ENCODE measurements at places on chromosomes 16 and 17. TPM values are rescaled to one million over a fixed set of nuclear protein-coding genes. Genes with fewer than 3 reads are reported as not detected.

- no peak for DNase-seq
Measured at GRCh38 chr16:87550495-87550961, 51.8 kb upstream of the JPH3 start.

GRCh38 chr16:79437764-79438751 lies 162.5 kb downstream of the MAF start:
- peak; percentile 18 for DNase-seq

DNA sequence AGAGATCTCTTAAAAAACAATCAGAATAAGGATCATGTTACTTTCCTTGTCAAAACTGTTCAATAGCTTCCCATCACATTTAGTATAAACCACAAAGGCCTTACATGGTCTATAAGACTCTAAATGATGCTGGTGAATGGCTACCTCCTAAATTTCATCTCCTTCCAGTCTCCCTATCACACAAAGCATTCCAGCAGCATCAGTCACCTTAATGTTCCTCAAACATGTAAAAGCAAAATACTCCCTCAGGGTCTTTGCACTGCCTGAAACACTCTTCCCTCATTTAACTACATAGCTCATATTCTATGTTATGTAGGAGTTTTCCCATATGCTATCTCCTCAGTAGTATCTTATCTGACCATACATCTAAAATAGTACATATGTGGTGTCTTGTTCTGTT lies 53.5 kb upstream of the INTS2 start:
- no peak for DNase-seq

- peak; percentile 39 for DNase-seq
Measured at GRCh38 chr17:59439262-59439661, 107.8 kb downstream of the YPEL2 start.

DNA sequence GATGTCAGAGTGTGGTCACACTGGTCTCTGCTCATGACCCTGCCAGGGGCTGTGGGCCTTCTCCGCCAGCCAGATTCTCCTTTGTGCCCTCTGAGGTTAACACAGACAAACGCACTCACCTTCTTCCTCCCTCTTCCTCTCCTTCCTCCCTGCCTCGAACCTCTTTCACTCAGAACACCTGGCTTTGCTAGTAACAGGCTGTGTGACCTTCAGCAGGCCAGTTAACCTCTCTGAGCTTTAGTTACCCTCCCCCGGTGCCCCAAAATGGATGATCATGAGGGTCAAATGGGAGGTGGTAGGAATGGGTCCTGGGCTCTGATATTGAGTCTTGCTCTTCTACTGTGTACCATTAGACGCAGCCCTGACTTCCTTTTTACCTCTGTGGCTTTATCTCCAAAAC lies 127.1 kb downstream of the OR1D5 start:
- DNase-seq: no peak

GRCh38 chr17:62818526-62818925 lies 10.4 kb upstream of the MARCHF10 start:
- no peak for DNase-seq

GRCh38 chr17:55965051-55965450 lies 188.2 kb upstream of the ANKFN1 start:
- DNase-seq: no peak

DNA sequence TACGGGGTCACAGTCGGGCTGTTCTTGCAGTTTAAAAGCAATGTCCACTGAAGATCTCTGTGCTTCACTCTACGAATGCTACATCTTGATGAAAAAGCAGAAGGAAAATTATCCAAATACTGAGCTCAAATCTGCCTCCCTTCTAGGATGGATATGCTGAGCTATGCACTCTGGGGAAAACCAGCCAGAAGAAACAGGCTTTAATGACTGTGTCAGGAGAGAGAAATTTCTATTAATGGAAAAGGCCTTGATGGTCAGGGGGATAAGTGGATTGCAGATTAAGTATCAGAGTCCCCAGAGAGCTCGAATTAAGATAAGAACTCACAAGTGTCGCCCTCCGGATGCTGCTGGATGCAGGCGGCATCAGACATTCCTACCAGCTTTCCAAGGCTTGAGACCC lies 39.6 kb upstream of the RCVRN start:
- no peak for DNase-seq

GRCh38 chr16:88856122-88856827 lies 472 bp downstream of the GALNS start:
- DNase-seq: no peak

GRCh38 chr16:4376893-4377572 lies 5.4 kb downstream of the VASN start:
- no peak for DNase-seq

GRCh38 chr16:65608455-65608854 lies 486.6 kb upstream of the CDH11 start:
- no peak for DNase-seq

DNA sequence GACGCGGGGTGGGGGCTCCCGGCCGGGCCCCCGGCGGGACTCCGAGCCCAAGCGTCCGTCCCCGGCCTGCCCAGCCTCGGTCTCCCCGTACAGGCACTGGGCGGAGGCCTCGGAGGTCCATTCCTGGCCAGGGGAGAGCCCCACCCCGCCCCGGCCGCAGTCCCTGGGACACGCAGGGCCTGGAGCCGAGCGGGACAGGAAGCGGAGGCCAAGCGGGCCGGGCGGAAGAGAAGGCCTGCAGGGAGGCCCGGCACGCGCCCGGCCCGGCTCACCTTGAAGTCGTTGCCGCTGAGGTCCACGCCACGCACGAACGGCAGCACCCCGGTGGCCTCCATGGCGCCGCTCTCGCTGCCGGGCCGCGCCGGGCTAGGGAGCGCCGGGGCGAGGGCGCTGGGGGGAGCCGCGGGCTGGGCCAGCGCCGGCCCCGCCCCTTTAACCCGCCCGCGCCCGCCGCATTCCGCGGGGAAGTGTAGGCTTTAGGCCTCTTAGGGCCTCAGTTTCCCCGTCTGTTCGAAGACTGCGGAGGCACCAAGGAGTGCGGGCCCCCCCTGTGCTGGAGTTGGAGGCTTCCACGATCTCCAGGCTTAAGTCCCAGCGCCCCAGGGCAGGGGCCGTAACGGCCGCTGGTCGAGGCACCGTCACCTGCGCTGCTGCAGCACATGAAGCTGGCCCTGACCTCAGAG lies at the start of gene FLII:
FLII (minus strand) TSS at position 383 of the 683 bp plus-strand sequence; CDS start at position 335, 48 bp downstream.
- peak; percentile 61 for DNase-seq

- no peak for DNase-seq
Measured at GRCh38 chr17:610276-610675, 104.4 kb downstream of the VPS53 start.

Gene DHRS7C
- total RNA-seq: not detected

Gene FLII
- total RNA-seq: 353 TPM

Gene ZNF629
- 14.0 TPM for total RNA-seq

Gene ABCC6
- total RNA-seq: 0.03 TPM

Gene PMFBP1
- 3.4 TPM for total RNA-seq

Gene GALR2
- not detected for total RNA-seq

Data from Caki2 (cell line).